ENCODE measurements at places on chromosomes 3 and 15.
A peak's percentile ranks its signal among the peaks of the same experiment; 100 is the strongest.

- no peak overlapping the region for H3K4me3 ChIP-seq
- no peaks in the 10 kb centered on the region for H3K36me3 ChIP-seq
- peaks cover 48% of the 10 kb centered on the region for H3K27me3 ChIP-seq
These were observed 8.8 kb upstream of the FAM174B start for GRCh38 chr15:92664178-92664900.

DNA sequence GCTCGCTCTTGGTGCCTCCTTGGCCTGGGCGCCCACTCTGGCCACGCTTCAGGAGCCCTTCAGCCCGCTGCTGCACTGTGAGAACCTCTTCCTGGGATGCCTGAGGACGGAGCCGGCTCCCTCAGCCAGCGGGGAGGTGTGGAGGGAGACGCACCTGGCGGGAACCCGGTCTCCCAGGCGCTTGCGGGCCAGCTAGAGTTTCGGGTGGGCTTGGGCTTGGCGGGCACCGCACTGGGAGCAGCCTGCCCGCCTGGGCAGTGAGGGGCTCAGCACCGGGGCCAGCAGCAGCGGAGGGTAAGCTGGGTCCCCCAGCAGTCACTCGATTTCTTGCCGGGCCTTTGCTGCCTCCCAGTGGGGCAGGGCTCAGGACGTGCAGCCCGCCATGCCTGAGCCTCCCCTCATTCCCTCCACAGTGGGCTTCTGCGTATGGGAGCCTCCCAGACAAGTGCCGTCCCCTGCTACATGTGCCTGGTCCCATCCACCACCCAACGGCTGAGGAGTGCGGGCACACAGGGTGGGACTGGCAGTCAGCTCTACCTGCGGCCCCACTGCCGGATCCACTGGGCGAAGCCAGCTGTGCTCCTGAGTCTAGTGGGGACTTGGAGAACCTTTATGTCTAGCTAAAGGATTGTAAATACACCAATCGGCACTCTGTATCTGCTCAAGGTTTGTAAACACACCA is 708.7 kb downstream of the VGLL3 start:
- no peaks in the 10 kb centered on the region for H3K27me3 ChIP-seq
- no peak for DNase-seq
- H3K4me3 ChIP-seq: no peak overlapping the region
- no peak overlapping the region for H3K27ac ChIP-seq
- H3K4me1 ChIP-seq: no peaks in the 10 kb centered on the region

- H3K36me3 ChIP-seq: no peaks in the 10 kb centered on the region
- peaks cover 33% of the 10 kb centered on the region for H3K27me3 ChIP-seq
- no peak for DNase-seq
- H3K4me3 ChIP-seq: no peak overlapping the region
These were observed 200.3 kb upstream of the PFN2 start for GRCh38 chr3:150170852-150171520.

DNA sequence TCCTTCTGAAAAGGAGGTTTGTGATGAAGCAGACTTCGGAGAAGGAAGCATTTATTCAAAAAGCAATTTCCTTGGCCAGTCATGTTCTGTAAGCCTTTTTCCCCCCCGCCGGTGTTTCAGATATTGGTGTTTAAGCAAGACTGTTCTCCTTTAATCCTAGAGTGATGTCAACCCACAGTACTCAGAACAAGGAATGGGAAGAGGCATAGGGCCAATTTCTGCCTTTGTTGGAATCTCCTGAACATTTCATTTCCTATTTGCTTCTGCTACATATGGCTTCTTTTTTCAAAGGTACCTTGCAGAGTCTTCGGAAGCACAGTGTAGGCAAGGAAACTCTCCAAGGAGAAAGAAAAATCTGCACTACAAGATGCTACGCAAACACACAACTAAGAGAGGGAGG is 713.1 kb upstream of the CFAP20DC start:
- no peak overlapping the region for H3K27ac ChIP-seq
- no peak overlapping the region for H3K4me3 ChIP-seq
- no peak for DNase-seq
- H3K4me1 ChIP-seq: no peaks in the 10 kb centered on the region
- peaks cover 1% of the 10 kb centered on the region for H3K27me3 ChIP-seq

- no peaks in the 10 kb centered on the region for H3K4me1 ChIP-seq
- no peaks in the 10 kb centered on the region for H3K36me3 ChIP-seq
- H3K27ac ChIP-seq: no peak overlapping the region
- H3K4me3 ChIP-seq: no peak overlapping the region
- DNase-seq: no peak
These were observed 42.2 kb downstream of the DMXL2 start for GRCh38 chr15:51580385-51580784.

- DNase-seq: no peak
- no peak overlapping the region for H3K27ac ChIP-seq
- H3K4me3 ChIP-seq: no peak overlapping the region
- H3K27me3 ChIP-seq: peaks cover 59% of the 10 kb centered on the region
- no peaks in the 10 kb centered on the region for H3K36me3 ChIP-seq
These were observed 48.5 kb upstream of the CCDC174 start for GRCh38 chr3:14602804-14603644.

- H3K4me1 ChIP-seq: no peaks in the 10 kb centered on the region
- no peak overlapping the region for H3K27ac ChIP-seq
- no peaks in the 10 kb centered on the region for H3K27me3 ChIP-seq
- peaks cover 3% of the 10 kb centered on the region for H3K36me3 ChIP-seq
- no peak for DNase-seq
- no peak overlapping the region for H3K4me3 ChIP-seq
These were observed 8.1 kb upstream of the LRRC2 start for GRCh38 chr3:46574243-46574646.

- H3K27ac ChIP-seq: peak overlapping the region; percentile 17
- H3K4me3 ChIP-seq: no peak overlapping the region
- H3K36me3 ChIP-seq: peaks cover 8% of the 10 kb centered on the region
These were observed 8.8 kb downstream of the NUSAP1 start for GRCh38 chr15:41341519-41341918.

GRCh38 chr15:42876224-42876623 is 44.4 kb downstream of the TTBK2 start:
- no peaks in the 10 kb centered on the region for H3K27me3 ChIP-seq
- no peak overlapping the region for H3K4me3 ChIP-seq
- peaks cover 4% of the 10 kb centered on the region for H3K4me1 ChIP-seq
- no peak for DNase-seq

GRCh38 chr3:24111711-24112110 is 166.6 kb downstream of the NR1D2 start:
- no peaks in the 10 kb centered on the region for H3K4me1 ChIP-seq
- H3K36me3 ChIP-seq: no peaks in the 10 kb centered on the region
- no peak overlapping the region for H3K4me3 ChIP-seq
- DNase-seq: no peak
- no peaks in the 10 kb centered on the region for H3K27me3 ChIP-seq

- peaks cover 63% of the 10 kb centered on the region for H3K27me3 ChIP-seq
- no peak overlapping the region for H3K4me3 ChIP-seq
- peaks cover 5% of the 10 kb centered on the region for H3K4me1 ChIP-seq
- H3K27ac ChIP-seq: no peak overlapping the region
These were observed 18.1 kb upstream of the ABHD17C start for GRCh38 chr15:80677041-80677440.

GRCh38 chr15:72315706-72316370 is 4.1 kb downstream of the CELF6 start:
- no peak overlapping the region for H3K27ac ChIP-seq
- H3K4me1 ChIP-seq: peaks cover 14% of the 10 kb centered on the region
- no peaks in the 10 kb centered on the region for H3K27me3 ChIP-seq
- peaks cover 13% of the 10 kb centered on the region for H3K36me3 ChIP-seq
- DNase-seq: no peak
- H3K4me3 ChIP-seq: no peak overlapping the region

- no peak overlapping the region for H3K27ac ChIP-seq
- H3K36me3 ChIP-seq: peaks cover 19% of the 10 kb centered on the region
- no peak for DNase-seq
- no peaks in the 10 kb centered on the region for H3K27me3 ChIP-seq
- H3K4me1 ChIP-seq: peaks cover 27% of the 10 kb centered on the region
- no peak overlapping the region for H3K4me3 ChIP-seq
These were observed 37.6 kb downstream of the TMCC1 start for GRCh38 chr3:129855832-129856419.

DNA sequence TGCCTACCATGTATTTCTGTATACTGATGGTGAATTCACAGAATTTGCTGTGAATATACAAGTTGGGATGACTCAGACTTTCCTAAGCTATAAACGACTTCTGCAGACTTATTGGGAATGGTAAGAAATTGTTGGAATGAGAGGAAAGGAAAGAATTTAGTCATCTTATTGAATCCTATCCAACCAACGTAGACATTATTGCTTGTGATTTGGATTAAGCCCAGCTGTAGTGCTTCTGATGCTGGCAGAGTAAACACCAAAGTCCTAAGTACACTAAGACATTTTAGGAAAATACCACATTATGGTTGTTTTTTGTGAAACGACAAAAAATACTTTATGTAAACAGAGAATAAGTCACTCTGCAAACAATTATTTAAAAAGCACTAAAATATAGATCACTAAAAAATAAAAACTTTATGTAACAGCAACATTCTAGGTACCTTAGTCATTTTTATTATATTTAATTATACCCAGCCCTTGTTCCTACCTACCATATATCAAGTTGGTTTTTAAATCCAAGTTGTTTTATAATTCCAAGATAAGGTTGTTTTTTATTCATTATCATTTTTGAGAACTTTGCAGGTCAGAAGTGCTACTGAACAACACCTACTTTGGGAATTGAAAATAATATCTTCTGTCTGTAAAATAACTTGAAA is 99.2 kb upstream of the MLF1 start:
- H3K27ac ChIP-seq: no peak overlapping the region
- no peaks in the 10 kb centered on the region for H3K27me3 ChIP-seq
- H3K4me1 ChIP-seq: no peaks in the 10 kb centered on the region

- DNase-seq: no peak
- no peak overlapping the region for H3K4me3 ChIP-seq
- peaks cover under 1% of the 10 kb centered on the region for H3K4me1 ChIP-seq
- H3K27ac ChIP-seq: no peak overlapping the region
These were observed 367.9 kb upstream of the PROK2 start for GRCh38 chr3:72152551-72153476.

- peaks cover 6% of the 10 kb centered on the region for H3K27me3 ChIP-seq
- H3K36me3 ChIP-seq: no peaks in the 10 kb centered on the region
- no peak overlapping the region for H3K4me3 ChIP-seq
- no peaks in the 10 kb centered on the region for H3K4me1 ChIP-seq
- DNase-seq: no peak
- no peak overlapping the region for H3K27ac ChIP-seq
These were observed 253.1 kb downstream of the CGGBP1 start for GRCh38 chr3:87805670-87806069.

DNA sequence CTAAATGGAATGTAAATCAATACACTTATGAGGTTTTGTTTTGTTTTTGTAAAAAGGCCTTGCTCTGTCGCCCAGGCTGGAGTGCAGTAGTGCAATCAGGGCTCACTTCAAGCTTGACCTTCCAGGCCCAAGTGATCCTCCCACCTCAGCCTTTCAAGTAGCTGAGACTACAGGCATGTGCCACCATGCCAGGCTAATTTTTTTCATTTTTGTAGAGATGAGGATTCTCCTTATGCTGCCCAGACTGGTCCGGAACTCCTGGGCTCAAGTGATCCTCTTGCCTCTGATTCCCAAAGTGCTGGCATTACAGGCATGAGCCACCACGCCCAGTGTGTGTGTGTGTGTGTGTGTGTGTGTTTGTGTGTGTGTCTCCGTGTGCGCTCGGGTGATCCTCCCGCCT is 1.3 kb upstream of the TRIP4 start:
- H3K27ac ChIP-seq: no peak overlapping the region
- H3K4me3 ChIP-seq: no peak overlapping the region
- H3K36me3 ChIP-seq: peaks cover 14% of the 10 kb centered on the region
- peaks cover 22% of the 10 kb centered on the region for H3K4me1 ChIP-seq
- no peak for DNase-seq

- H3K4me3 ChIP-seq: no peak overlapping the region
- peaks cover 10% of the 10 kb centered on the region for H3K4me1 ChIP-seq
- peaks cover 80% of the 10 kb centered on the region for H3K27me3 ChIP-seq
These were observed 1.9 kb upstream of the VWA5B2 start for GRCh38 chr3:184227481-184227935.

GRCh38 chr3:81758275-81758674 is 3.2 kb downstream of the GBE1 start:
- peaks cover 4% of the 10 kb centered on the region for H3K4me1 ChIP-seq
- H3K4me3 ChIP-seq: no peak overlapping the region
- DNase-seq: no peak
- no peaks in the 10 kb centered on the region for H3K27me3 ChIP-seq
- H3K27ac ChIP-seq: no peak overlapping the region

- H3K36me3 ChIP-seq: peaks cover 10% of the 10 kb centered on the region
- H3K27ac ChIP-seq: peak overlapping the region; percentile 98
- no peaks in the 10 kb centered on the region for H3K27me3 ChIP-seq
These were observed 128.3 kb upstream of the BHLHE40 start for GRCh38 chr3:4850928-4851265.

GRCh38 chr3:195106418-195106906 is 164.5 kb downstream of the XXYLT1 start:
- peak; percentile 61 for DNase-seq
- H3K27ac ChIP-seq: no peak overlapping the region
- H3K27me3 ChIP-seq: no peaks in the 10 kb centered on the region
- H3K4me1 ChIP-seq: peaks cover 7% of the 10 kb centered on the region

DNA sequence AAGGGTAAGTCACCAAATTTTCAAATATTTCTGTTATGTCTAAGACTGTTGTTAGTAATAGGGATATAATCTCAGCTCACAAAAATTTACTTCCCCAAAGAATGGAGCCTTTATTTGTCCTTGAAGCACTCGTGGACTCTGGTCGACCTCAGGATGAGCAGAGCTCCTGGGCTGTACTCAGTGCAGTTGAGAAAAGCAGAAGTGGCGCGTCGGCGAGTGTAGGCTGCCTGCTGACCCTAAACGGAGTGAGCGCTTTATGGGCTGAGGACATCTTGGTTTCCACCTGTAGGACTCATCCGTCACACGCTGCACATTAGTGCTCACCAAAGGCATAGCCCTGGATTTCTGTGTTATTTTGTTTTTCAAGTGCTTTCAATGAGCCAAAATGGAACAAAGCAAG is 11.0 kb downstream of the GABRA5 start:
- no peak overlapping the region for H3K27ac ChIP-seq
- no peaks in the 10 kb centered on the region for H3K27me3 ChIP-seq
- H3K36me3 ChIP-seq: no peaks in the 10 kb centered on the region
- DNase-seq: no peak

GRCh38 chr3:174444391-174444790 is 414.7 kb upstream of the NAALADL2 start:
- H3K27me3 ChIP-seq: peaks cover 20% of the 10 kb centered on the region
- peaks cover 2% of the 10 kb centered on the region for H3K4me1 ChIP-seq
- H3K4me3 ChIP-seq: no peak overlapping the region
- DNase-seq: no peak
- H3K36me3 ChIP-seq: no peaks in the 10 kb centered on the region

DNA sequence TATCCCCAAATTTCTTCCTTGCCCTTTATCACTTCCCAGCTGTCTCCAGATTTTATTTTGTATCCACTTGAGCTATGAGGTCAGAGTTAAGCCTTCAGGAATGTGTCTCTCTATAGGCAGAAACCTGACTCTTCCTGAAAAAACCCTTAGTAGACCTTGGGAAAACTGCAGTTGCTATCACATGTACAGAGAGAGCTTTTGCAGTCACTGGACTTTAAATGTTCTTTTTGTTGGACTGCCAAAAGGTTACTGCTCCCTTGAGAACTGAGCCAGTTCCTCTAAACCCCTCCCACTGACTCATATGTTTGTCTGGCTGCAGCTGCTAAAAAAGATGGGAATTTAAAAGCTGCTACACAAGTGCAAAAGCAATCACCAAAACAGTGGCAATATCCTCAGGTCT is 169.1 kb upstream of the CCDC54 start:
- no peaks in the 10 kb centered on the region for H3K36me3 ChIP-seq
- no peak overlapping the region for H3K27ac ChIP-seq
- no peaks in the 10 kb centered on the region for H3K4me1 ChIP-seq
- H3K4me3 ChIP-seq: no peak overlapping the region
- H3K27me3 ChIP-seq: peaks cover 6% of the 10 kb centered on the region

Measured in effector memory CD8-positive, alpha-beta T cell (primary cell).